ENCODE measurements at places on chromosomes 3 and 15.

DNA sequence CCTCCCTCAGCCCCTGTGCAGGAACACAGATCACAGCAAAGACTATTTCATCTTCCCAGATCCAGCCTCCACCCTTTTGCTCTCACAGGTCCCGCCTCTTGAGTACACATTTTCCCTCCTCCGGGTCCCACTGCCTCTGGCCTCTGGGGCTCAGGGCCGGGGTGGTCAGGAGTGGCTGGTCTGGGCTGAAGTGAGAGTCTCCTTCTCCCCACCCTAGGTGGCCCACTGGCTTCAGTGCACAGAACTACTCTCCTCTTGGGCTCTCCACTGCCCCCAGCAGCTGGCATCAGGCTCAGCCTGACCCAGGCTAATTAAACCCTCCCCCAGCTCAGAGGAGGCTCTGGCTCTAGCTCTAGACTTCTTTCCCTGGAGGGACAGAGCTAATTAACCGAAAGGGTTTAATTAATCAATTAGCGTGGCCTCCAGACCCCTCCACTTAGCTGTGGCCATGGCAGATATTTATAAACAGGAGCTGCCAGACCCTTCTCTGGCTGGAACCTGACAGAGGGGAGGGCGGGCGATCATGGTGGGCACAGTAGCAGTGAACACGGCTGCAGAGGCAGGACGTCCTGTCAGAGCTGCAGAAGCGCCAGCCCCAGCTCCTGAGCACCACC is 15.1 kb downstream of the DUSP7 start:
- no peak for DNase-seq

DNA sequence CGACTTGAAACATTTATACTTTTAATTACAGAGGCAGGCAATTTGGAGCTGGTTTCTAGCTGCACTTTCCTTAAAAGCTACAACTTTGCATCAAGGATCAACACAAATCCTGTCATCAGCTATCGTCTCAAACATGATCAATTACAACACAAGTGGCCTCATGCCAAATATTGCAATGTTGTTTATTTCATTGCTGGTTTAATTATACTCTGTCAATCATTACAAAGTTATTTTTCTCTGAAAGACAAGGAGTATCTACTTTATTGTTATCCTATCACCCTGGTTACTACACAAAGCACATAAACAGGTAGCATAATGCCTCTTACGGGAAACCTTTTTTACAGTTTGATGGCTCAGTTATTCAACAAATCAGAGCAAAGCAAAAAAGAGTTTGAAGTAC is 58.0 kb upstream of the FOXB1 start:
- no peak for DNase-seq

- DNase-seq = no peak
Measured at GRCh38 chr3:23537101-23537551, 268.6 kb upstream of the UBE2E1 start.

- no peak for DNase-seq
Measured at GRCh38 chr15:40064231-40064894, 25.4 kb upstream of the SRP14 start.

- no peak for DNase-seq
Measured at GRCh38 chr3:140406655-140407054, 271.2 kb upstream of the TRIM42 start.

GRCh38 chr3:133426721-133427120 is 26.9 kb downstream of the BFSP2 start:
- no peak for DNase-seq

- no peak for DNase-seq
Measured at GRCh38 chr15:70762469-70763119, 764 bp downstream of the UACA start.

DNA sequence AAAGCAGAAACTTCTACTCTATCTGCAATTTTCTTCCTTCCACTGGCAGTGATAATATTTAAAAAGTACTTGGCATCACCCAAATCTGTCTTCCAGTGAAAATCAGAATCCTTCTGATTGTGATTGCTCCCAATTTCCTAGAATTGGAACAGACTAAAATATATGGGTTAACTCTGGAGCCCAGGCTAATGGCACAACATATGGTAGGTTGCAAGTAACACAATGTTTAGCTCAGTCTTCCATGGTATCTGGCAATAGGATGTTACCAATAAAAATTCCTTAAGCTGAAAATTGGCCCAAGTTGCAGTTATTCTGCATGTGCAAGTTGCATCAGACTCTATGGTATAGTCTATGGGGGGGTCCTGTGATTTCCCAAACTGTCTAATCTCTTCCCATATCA is 273.5 kb upstream of the ADAMTS9 start:
- DNase-seq = no peak

GRCh38 chr3:129633751-129634481 is 27.4 kb upstream of the PLXND1 start:
- DNase-seq = no peak

DNA sequence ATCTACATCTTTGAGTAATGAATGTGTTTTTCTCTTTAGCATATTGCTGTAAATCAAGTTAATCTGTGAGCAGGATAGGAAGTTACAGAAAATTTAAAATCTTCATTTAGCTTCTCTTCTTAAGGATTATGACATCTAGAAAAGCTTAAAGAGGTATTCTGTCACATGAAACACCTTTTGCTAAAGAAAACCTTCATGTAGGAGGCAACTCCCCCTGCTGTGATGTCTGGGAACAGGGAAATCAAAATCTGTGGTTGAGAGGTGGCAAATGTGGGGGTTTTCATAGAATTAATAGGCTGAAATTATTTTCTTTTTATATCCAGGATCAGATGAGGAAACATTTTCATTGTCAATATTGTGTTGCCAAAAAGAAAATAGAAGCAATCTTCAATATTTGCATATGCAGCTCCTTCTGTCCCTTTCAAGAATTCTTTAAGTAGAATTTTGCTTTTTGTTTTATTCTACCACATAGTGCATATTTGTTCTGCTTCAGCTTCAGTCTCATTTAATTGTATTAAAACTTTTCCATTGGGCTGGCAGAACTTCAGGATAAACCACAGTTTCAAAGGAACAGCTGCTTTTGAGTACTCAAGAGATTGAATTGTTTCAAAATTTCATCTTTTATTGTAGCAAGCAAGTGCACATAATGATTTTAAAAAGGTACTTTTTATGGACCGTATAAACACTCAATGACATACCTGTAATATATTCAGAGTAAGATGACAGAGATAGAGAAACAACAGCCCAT is 128.4 kb downstream of the RAP2B start:
- no peak for DNase-seq

DNA sequence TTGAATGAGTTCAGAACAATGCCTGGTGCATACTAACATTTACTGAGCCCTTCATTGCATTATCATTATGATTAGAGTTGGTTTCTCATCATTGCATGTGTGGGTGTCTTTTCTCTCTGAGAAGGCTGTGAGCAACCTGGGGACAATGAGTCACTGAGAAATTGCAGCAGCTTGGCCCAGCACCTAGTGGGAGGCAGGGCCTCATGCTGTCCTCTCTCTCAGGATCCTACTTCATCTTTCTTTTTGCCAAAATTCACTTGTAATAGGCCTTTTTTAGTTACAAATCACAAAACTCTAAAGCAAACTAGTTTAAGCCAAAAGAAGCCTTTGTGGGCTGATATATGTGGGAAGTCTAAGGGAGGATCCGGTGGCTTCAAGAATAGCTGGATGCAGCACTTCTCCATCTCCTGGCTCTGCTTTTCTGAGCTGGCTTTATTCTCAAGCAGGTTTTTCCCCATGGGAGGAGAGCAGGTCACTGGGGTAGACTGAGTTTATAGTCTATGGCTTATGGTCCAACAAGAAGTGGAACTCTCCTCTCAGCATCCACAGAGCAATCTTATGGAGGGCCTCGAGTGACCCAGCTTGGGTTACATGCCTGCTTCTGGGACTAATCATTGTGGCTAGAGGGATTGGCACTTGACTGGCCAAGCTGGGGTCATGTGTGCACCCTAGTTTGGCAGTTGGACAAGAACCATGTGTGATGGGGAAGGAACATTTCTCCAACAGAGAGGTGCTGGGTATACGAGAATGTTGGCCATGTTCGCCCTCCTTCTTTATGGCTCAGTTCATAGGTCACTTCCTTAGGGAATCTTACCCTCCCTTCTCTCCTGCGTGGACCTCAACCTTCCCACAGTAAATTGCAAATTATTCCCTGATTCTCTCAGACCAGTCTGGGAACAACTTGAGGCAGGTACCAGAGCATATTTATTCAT is 8.7 kb upstream of the CAMK1 start:
- DNase-seq = no peak

DNA sequence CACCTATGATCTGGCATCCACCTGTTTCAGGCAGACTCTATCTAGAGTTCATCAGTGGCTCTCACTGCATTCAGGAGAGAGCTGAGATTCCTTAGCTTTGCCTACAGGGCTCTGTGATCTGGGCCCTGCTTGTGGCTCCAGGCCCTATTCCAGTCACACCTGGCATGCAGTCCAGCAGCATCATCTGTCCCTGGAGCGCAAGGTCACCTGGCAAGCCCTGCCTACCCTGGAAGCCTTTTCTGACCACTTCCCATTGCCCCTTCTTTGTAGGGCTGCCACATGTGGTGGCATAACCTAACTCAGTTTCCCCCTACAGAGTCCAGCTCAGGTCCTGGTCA is 115.1 kb upstream of the PLXNA1 start:
- no peak for DNase-seq

GRCh38 chr3:44334326-44334725 is 4.2 kb upstream of the TCAIM start:
- no peak for DNase-seq

DNA sequence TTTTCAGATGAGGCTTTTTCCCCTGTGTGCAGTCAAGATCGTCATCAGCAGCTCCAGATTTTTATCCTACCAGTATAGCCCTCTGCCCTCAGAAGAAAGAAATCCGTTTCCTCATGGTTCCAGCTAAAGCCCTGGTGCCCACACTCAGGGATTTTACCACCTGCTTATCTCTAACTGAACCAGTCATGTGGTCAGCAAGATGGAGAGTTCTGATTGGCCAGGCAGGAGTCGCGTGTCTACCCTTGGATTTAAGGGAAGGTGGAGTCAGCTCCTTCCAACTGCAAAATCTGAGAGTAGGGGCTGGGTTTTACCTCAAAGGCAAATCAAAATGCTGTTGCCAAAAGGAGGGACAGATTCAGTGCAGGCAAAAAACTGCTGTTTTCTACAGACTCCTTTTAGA is 135.3 kb downstream of the LRTM1 start:
- DNase-seq = no peak

DNA sequence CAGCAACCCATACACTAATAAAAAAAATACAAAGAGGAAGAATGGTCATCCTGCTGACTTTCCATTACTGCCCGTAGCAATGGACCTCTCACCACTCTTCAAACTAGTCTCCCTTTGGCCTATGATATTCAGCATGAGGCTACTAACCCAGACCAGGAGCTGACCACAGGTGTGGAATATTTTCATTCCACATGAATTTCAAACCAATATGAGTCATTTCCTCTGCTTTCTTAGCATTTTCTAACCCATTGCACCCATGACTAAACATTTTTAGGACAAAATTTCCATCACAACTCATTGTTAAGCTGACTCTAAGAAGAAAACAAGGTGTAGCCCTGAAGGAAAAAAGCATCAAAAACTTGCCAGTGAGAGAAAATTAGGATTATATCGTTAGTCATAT is 34.0 kb upstream of the ZPLD1 start:
- no peak for DNase-seq

GRCh38 chr3:188510366-188510765 is 356.4 kb downstream of the LPP start:
- DNase-seq = no peak

DNA sequence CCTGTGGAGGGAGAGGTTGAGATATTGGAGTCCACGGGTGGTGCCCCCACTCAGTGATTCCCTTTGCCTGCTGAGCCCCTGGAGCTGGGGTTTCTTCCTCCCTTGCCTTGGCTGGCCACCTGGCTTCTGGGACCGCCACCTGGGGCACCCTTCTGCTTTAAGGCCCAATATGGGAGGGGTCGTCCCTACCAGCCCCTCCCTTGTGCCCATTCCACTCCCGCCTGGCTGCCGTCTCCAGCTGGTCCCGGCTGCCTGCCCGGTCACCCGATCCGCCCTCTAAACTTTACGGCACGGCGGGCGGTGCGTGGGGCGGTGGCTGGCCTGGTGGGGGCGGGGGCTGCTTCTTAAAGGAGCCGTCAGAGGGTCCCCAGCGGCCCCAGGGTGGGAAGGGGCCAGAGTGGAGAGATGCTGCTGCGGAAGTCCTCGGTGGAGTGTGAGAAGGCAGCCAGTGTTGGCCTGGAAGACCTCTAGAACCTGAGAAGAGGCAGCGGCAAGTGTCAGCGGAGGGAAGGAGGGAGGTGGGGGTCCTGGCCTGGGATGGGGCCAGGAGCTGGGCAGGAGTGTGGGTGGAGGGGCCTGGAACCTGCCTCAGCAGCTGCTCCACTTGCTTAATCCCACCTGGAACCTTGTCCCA is 1.6 kb upstream of the SEMA3B start:
- no peak for DNase-seq

GRCh38 chr3:66470956-66471686 is 29.7 kb downstream of the LRIG1 start:
- no peak for DNase-seq

GRCh38 chr15:95715906-95716656 is 614.4 kb upstream of the NR2F2 start:
- no peak for DNase-seq

DNA sequence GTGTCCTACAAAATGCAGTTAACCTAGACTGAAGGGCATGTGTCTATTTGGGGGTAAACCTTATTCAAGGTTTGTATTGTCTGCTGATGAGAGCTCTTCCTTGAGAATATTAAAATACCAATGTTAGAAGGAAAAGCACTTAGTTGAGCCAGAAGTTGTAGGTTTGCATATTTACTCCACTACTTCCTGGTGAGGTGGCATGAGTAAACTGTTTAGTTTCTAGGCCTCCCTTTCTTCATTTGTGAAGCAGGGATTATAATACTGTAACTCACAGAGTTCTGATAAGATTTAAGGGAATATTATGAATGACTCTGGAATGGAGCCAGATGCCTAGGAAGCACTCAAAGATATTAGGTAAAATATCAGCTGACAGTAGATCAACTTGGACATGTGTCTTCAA is 46.7 kb downstream of the CD200R1L start:
- no peak for DNase-seq

GRCh38 chr15:89632563-89633430 is 22.5 kb downstream of the KIF7 start:
- no peak for DNase-seq

DNA sequence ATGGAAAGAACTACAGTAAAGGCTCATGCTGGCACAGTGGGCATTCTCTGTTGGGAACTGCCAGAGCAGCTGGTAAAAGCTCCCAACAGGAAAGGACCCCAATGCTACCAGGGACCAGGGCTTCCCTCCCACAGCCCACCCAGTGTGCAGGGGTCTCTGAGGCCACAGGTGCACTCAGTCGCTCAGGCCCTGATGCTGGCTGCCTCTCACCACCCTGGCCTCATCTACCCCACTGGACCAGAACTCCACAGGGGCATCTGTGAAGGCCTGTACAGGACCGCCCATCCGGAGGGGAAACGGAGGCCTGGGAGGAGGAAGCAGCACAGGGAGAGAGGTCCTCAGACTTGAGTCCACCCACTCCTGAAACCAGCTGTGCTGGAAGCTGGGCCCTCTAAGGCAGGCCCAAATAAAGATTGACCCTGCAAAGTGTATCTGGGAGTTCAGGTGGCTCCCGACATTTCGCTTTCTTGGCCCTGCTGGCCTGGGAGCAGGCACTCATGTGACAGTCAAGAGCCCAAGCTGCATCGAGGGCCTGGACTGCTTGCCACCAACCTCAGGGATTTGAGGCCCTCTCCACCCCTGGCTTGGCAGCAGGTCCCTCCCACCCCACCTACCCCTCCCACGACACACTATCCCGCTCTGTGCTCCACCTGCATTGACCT is 12.7 kb downstream of the KLF15 start:
- DNase-seq = no peak

GRCh38 chr3:74537857-74538256 is 76.6 kb downstream of the CNTN3 start:
- DNase-seq = no peak

GRCh38 chr3:172153335-172153861 is 114.0 kb downstream of the FNDC3B start:
- no peak for DNase-seq
